ENCODE measurements at places on chromosomes 11 and 22.

GRCh38 chr11:131932584-131933325 is 562.3 kb downstream of the NTM start:
- ATAC-seq: no peak

DNA sequence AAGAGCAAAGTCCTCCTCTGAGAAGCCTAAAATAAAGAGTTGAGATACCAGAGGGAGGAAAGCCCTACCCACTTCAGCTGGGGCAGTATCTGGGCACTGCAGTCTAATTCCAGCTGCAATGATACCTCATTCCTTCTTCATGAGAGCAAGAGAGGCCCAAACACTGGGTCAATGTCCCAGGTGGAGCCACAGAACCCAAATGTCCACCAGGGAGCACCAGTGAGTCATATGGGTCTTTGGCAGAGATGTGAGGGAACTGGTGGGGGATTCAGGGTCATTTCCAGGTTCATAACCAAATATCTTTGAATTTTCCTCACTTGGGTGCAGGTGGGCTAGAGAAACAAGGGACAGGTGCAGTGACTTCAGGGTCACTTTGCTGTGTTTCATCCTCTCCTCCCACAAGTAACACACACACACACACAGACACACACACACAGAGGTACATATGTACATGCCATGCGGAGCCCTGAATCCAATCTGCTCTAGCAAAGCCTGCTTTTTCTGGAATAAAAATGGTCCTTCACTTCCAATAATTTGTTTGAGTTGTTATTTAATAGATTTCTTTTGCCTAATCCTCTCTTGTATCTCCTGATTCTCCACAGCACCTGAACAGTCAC is 585.4 kb downstream of the SOX6 start:
- no peak for ATAC-seq

DNA sequence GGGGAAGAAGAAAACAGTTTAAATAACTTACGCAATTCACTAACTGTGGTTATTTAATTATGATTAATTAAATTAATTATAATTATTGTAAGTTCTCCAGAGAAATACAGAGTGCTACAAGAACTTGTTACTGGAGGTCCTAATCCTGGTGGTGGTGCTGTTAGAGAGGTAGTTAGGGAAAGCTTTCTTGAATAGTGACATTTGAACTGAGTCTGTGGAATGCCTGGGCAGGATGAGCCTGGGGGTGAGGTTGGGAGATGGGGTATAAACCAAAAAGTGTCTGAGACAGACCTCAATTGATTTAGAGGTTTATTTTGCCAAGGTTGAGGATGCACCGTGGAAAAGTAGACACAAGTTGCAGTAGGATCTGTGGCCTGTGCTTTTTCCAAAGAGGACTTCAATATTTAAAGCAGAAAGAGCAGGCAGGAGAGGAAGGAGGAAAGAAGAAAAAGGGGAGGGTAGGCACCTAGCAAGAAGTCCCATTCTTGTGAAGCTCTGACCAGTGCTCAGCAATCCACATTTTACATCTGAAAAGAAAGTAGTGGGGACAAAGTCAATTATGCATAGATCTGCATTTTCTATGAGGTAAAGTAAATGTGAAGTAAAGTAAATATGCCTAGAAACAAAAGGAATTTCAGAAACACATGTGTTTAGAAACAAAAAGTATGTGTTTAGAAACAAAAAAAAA is 4.4 kb upstream of the ZNF202 start:
- no peak for ATAC-seq

- no peak for ATAC-seq
These were observed 10.4 kb downstream of the OAF start for GRCh38 chr11:120221115-120221752.

- no peak for ATAC-seq
These were observed 1.1 kb upstream of the EMID1 start for GRCh38 chr22:29204455-29205183.

DNA sequence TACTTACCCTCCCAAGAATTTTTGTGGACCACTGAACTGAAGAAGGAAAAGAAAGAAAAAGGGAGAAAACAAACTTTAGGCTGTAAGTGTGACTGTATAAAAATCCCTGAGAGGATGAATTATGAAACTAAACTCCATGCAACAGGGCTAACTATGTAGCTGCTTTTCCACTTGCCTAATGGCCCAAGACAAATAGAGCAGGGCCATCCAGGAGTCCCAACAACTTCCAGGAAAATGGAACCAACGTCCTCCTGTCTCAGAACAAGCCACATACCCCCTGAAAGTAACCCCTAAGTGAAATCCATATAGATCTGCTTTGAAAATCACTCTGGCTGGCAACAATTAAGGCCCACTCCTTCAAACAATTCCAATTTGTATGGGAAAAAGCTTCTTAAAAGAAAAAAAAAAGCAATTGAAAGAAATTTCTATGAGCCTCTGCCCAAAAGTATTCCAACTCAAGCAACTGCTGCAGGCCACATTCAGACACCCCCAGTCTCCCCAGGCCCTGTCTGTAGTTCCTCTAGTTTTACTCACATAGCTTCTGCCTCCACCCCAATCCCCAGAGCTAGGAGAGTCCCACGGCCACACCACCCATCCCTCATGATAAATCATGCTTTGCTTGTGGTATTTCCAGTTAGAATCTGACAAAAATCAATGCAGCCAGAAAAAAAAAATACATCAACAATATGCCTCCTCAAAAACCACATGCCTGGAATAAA is 12.7 kb downstream of the RBFOX2 start:
- ATAC-seq: no peak

DNA sequence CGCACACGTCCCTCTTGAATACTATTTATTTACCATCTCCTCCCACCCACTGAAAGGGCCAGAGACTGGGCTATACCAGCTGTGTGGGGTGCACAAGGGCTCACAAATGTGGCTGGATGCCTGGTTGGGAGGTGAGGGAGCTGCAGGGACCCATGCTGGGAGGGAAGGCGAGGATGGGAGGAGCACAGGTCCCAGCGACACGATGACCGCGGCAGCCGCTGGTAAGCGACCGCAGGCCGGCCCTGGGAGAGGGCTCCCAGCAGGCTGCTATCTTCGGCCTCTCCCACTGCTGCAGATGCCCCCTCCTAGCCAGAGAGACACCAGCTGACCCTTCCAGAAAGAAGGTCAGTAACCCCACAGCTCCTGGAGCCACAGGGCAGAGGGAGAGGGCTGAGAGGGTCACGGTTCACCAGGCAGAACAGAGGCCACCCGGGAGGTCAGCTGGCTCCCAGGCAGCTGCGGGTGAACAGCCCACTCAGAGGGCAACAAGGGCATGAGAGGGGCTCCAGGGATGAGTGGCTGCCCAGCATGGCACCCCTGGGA is 163.9 kb downstream of the CRYBB2 start:
- ATAC-seq: no peak

- no peak for ATAC-seq
These were observed 783 bp upstream of the ANKRD54 start for GRCh38 chr22:37844904-37845329.

- ATAC-seq: no peak
These were observed 70.0 kb downstream of the WNT7B start for GRCh38 chr22:45906946-45907345.

DNA sequence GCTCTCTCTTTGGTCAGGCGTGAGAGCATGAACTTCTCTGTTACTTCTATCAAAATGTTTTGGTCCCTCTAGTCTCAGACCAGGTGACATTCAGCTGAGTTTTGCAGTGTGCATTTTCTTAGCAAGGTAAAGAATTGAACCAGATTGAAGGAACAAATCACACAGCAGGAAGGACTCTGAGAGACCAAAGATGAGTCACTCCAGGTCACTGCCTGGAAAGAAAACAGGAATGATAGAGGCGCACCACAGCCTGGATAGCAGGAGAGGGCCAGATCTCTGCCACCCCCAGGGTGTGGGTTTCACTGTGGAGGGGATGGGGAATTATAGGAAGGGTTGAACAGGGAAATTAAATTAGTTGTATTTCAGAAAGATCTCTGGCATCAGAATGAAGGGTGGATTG is 788.3 kb downstream of the NTM start:
- ATAC-seq: no peak

- ATAC-seq: no peak
These were observed 5.5 kb upstream of the IL10RA start for GRCh38 chr11:117980720-117981119.

- no peak for ATAC-seq
These were observed 30.3 kb downstream of the BLID start for GRCh38 chr11:122085712-122086111.

GRCh38 chr11:78526497-78527146 is 48.0 kb downstream of the NARS2 start:
- no peak for ATAC-seq

GRCh38 chr11:47185305-47186075 is 744 bp downstream of the PACSIN3 start:
- peak; percentile 9 for ATAC-seq

- no peak for ATAC-seq
These were observed 35.3 kb downstream of the IGLL5 start for GRCh38 chr22:22922954-22923319.

DNA sequence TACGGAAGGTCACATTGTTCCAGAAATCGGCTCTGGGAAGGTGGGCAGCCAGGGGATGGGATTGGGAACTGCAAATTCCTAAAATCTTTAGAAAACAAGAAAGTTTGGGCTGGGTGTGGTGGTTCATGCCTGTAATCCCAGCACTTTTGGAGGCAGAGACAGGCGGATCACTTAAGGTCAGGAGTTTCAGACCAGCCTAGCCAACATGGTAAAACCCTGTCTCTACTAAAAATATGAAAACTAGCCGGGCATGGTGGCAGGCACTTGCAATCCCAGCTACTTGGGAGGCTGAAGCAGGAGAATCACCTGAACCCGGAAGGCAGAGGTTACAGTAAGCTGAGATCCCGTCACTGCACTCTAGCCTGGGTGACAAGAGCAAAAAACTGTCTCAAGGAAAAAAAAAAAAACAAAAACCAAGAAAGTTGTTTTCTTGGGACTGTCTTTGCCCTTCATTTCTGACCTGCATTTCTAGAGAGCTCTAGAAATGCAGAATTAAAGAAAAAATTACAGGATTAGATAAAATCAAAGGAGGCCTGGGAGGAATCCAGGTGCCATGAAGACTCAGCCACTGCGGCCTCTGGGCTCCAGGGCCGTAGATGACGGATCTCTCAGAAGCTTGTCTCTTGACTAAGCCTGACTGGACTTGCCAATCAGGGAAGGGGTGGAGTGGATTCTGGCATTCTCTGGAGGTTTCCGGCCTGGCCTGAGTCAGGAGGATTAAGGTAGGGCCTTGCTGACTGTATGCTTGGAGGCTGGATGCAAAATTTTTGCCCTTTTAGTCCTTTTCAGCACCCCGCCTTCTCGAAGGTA is 5.3 kb upstream of the MALAT1 start:
- ATAC-seq: no peak

DNA sequence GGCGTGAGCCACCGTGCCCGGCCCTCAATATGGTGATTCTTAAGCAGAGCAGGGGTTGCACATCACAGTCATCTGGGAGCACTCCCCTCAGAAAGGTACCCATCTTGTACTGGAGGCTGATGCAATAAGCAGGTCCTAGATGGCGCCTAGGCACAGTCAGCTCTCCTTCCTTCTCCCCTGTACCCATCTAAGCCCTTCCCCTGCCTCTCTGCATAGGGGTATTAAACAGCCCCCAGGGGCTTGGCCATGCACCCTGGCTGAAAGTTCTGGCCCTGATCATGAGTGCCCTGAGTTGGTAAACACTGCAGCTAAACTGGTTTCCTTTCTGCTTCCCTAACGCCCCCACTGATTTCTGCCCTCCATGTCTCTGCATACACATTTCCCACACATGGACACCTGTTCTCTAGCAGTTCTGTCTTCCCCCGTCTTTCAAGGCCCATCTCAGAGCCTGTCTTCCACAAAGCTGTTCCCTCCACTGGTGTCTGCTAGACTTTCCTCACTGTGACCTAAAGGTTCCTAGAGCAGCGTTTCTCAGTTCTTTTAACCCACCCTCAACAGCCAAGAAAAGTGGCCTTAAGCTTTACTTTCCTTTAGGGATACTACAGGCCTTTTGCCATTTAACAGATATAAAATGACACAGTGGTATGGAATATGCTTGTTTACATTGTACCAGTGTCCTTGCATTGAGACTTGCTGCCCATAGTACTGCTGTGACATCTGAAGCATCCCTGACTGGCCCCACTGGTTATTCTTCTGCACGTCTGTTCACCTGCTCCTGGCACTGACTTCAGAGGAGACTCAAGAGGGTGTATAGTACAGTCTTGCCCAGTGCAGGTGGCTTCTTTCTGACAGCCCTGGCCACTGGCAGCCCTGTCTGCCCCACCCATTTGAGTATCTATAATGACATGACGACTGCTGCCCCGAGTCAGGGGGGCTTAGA is 15.6 kb downstream of the UBE2L3 start:
- ATAC-seq: no peak

DNA sequence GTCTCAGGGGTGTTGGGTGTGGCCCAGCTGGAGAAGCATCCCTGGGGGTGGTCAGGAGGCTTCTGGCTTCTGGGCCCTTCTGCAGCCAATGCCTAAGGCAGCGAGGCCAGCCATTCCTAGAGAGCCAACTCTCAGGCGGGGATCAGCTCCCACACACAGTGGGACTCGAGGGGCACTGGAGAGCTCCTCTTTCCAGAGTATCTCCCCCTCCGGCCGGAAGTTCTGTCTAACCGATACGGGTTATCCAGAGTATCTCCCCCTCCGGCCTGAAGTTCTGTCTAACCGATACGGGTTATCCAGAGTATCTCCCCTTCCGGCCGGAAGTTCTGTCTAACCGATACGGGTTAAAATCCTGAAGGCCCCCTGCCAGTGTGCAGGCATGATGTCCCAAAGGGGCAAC is 71.2 kb upstream of the B3GAT1 start:
- ATAC-seq: no peak

DNA sequence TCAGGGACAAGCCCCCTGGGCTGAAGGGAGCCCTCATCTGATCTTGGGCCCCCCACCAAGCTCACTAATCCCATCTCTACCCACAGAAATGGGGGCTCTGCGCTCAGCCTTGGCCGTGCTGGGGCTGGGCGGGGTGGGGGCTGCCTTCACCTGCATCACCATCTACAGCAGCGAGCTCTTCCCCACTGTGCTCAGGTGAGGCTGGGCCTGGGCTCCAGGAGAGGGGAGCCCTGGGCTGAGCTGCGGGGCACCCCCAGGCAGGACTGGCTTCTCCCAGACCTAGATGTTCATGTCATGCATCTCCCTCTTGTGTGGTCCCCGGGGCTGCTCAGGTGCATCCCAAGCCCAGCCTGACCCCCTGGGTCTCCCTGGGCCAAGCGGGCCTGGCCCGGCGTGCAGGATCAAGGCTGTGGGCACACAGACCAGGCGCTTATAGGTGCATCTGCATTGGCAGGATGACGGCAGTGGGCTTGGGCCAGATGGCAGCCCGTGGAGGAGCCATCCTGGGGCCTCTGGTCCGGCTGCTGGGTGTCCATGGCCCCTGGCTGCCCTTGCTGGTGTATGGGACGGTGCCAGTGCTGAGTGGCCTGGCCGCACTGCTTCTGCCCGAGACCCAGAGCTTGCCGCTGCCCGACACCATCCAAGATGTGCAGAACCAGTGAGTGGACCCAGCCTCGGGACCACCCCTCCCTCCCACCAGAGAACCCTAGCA is 9.4 kb downstream of the SLC22A12 start:
- no peak for ATAC-seq

- ATAC-seq: peak; percentile 28
These were observed 604 bp downstream of the PUS3 start for GRCh38 chr11:125902277-125902926.

- ATAC-seq: no peak
These were observed 34.2 kb upstream of the PRAME start for GRCh38 chr22:22593250-22593649.

GRCh38 chr11:122345586-122345985 is 229.6 kb upstream of the BLID start:
- ATAC-seq: no peak

- no peak for ATAC-seq
These were observed 816.8 kb downstream of the BRD1 start for GRCh38 chr22:49010901-49011300.
